ENCODE measurements at places on chromosomes 2 and 18.

GRCh38 chr2:128584296-128584890 lies 265.7 kb upstream of the HS6ST1 start:
- peak; percentile 85 for DNase-seq

DNA sequence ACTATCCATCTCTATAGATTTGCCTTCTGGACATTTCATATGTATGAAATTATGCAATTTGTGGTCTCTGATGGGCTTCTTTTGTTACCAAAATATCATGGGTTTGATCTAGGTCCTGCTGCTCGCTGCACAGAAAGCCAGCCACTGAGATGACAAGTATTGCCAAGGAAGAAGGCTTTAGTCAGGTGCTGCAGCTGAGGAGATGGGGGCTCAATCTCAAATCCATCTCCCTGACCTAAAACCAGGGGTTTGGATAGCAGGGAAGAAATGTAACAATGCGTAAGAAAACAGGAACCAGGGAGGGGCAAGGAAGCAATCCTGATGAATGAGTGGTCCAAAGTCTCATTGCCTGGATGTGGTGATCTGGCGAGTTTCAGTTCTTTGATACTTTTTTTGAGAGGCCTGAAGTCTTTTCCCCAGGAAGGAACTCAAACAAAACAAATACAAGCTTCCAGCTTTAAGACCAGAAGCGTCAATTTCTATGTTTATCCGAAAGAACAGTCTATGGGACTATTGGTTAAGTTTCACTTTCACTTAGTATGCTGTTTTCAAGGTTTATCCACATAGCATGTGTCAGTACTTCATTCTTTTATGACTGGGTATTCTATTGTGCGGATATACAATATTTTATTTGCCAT lies 3.4 kb upstream of the CKAP2L start:
- DNase-seq: no peak

DNA sequence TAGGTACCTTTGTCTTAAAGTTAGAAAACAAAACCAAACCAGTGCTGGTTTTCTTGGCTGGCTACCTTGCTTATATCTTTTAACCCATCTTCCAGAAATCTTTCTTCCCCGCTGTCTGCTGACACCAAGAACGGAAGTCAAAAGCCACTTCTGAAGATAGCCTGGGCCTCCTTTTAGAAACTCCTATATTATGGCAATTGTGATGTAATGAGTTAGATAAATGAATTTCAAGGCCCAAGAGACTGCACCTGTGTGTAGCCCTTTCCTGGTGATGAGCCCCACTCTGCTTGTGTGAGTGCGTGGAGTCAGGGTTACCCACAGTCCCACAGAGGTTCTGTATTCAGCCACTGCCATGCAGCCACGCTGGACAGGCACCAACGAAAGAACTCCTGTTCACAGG lies 60.7 kb downstream of the ARMC9 start:
- no peak for DNase-seq

GRCh38 chr2:88683160-88684021 lies 8.1 kb upstream of the RPIA start:
- no peak for DNase-seq

DNA sequence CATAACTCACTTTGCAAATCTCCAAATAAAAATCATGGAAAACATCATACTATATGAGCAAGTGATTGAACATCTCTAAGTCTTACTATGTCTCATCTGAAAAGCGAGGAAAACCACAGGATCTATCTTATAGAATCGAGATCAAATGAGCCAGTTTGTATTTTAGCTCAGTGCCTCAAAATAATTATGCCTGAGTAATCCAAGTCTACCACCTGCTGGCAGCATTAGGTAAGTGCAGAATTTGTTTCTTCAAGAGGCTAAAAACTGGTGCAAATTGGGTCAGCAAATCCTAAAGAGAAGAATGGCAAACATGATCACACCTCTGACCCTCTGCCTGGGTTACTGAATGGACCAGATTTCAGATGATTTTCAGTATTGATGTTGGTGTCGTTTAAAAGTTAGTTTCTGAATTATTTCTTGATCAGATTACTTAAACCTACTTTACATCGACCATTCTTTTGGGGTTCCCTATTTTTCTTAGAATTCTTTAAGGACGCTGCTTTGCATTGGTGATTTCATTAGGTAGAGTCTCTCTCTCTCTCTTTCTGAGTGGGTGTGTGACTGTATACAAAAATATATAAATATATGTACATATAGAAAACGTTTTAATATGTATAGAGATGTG lies 12.7 kb upstream of the FHOD3 start:
- DNase-seq: peak; percentile 17

GRCh38 chr2:239199041-239199768 lies 201.6 kb downstream of the HDAC4 start:
- no peak for DNase-seq

- no peak for DNase-seq
These were observed 39.1 kb upstream of the IGFBP2 start for GRCh38 chr2:216594081-216594480.

GRCh38 chr18:27695503-27695902 lies 481.4 kb downstream of the CDH2 start:
- DNase-seq: no peak
